ENCODE measurements at places on chromosomes 3 and 15. TPM values are rescaled to one million over a fixed set of nuclear protein-coding genes. Genes with fewer than 3 reads are reported as not detected.

GRCh38 chr3:38707730-38708129 is 58.2 kb upstream of the SCN5A start:
- H3K4me1 ChIP-seq: no peaks in the 10 kb centered on the region
- no peak overlapping the region for H3K27ac ChIP-seq
- no peaks in the 10 kb centered on the region for H3K36me3 ChIP-seq
- no peaks in the 10 kb centered on the region for H3K27me3 ChIP-seq

- no peak for DNase-seq
- H3K27ac ChIP-seq: peak overlapping the region; percentile 25
- H3K36me3 ChIP-seq: no peaks in the 10 kb centered on the region
- no peaks in the 10 kb centered on the region for H3K27me3 ChIP-seq
- peaks cover 73% of the 10 kb centered on the region for H3K4me1 ChIP-seq
- H3K4me3 ChIP-seq: no peak overlapping the region
These were observed 102.5 kb downstream of the AKAP13 start for GRCh38 chr15:85482894-85483293.

DNA sequence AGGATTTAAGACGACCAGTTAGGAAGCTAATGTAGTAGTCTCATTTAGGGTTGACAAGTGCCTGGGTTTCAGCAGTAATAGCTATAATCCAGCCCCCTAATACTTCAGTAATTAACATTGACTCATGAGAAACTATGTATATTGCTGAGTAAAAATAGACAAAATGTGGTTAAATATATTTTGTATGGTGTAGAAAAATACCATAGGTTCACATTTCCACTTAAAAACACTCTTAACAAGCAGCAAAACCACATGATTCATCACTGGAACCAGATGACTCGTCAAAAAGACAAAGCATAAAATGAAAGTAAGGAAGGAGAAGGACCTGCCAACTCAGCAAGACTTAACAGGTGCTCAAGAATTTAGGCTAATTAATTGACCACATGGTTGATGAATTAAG is 288.9 kb downstream of the EFHB start:
- no peak overlapping the region for H3K4me3 ChIP-seq
- H3K4me1 ChIP-seq: no peaks in the 10 kb centered on the region
- H3K36me3 ChIP-seq: no peaks in the 10 kb centered on the region

DNA sequence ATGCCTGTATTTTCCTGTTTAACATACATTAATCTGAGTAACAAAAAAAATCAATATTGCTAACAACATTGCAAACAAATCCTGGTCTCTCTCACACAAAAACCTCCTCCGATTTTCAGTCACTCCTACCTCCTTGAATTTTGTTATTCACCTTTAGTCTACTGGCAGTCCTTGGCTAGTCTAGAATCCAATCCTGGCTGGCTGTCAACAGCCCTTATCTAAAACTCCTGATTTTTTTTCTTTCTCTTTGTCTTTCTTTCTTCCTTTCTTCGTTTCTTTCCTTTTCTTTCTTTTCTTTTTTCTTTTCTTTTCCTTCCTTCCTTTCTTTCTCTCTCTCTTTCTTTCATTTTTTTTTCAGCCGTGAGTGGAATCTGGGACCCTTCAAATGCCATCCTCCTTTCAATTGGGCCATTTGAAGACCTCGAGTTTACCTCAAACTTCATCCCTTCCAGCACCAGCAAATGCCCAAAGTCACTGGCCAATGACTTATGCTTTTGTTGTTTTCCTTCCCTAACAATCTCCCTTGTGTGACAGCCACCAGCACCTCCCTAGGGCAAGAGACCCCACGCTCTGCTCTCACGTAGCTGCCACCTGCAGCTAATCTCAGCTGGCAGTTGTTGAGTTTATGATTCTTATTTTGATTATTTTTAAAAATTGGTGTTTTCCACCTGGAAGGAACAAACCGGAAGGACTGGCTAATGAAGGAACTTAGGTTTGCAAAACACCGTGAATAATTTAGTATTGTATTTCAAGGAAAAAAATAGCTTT is 6.8 kb upstream of the ONECUT1 start:
- H3K27me3 ChIP-seq: peaks cover 89% of the 10 kb centered on the region
- no peak overlapping the region for H3K27ac ChIP-seq
- no peak overlapping the region for H3K4me3 ChIP-seq
- no peaks in the 10 kb centered on the region for H3K36me3 ChIP-seq

- peaks cover 8% of the 10 kb centered on the region for H3K27me3 ChIP-seq
- no peaks in the 10 kb centered on the region for H3K36me3 ChIP-seq
- no peak overlapping the region for H3K4me3 ChIP-seq
- no peaks in the 10 kb centered on the region for H3K4me1 ChIP-seq
- H3K27ac ChIP-seq: no peak overlapping the region
- no peak for DNase-seq
These were observed 20.5 kb downstream of the PRR23E start for GRCh38 chr3:127213381-127213918.

- H3K4me3 ChIP-seq: no peak overlapping the region
- H3K27me3 ChIP-seq: no peaks in the 10 kb centered on the region
- DNase-seq: no peak
- no peaks in the 10 kb centered on the region for H3K36me3 ChIP-seq
- H3K27ac ChIP-seq: no peak overlapping the region
- H3K4me1 ChIP-seq: no peaks in the 10 kb centered on the region
These were observed 262.9 kb downstream of the EPHB1 start for GRCh38 chr3:135057996-135058395.

GRCh38 chr3:40071683-40072238 is 237.7 kb upstream of the EIF1B start:
- H3K4me1 ChIP-seq: no peaks in the 10 kb centered on the region
- no peak overlapping the region for H3K27ac ChIP-seq
- no peak for DNase-seq

GRCh38 chr3:44280077-44280476 is 38.4 kb downstream of the TOPAZ1 start:
- no peak overlapping the region for H3K4me3 ChIP-seq
- no peak overlapping the region for H3K27ac ChIP-seq
- DNase-seq: no peak

- no peak overlapping the region for H3K27ac ChIP-seq
- no peaks in the 10 kb centered on the region for H3K4me1 ChIP-seq
- H3K36me3 ChIP-seq: no peaks in the 10 kb centered on the region
- H3K27me3 ChIP-seq: no peaks in the 10 kb centered on the region
- DNase-seq: no peak
- no peak overlapping the region for H3K4me3 ChIP-seq
These were observed 289.6 kb upstream of the LYSMD4 start for GRCh38 chr15:100022806-100023205.

DNA sequence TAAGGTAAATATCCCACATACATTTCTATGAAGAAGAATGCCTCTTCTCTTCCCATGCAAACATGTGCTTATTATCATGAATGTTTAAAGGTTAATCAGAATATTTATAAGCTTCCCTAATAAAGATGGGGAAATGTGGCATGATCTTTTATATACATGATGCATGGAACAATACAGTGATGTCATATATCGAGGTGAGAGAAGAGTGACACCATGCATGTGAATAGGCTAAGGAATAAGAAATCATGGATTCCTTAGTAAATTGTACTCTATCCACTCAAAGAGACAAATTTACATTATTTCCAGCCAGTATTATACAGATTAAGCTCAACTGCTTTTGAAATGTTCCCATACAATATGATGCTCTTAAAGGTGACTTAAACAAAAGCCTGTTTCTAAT is 1035.3 kb downstream of the ROBO1 start:
- DNase-seq: no peak
- H3K27me3 ChIP-seq: no peaks in the 10 kb centered on the region
- no peak overlapping the region for H3K4me3 ChIP-seq
- H3K36me3 ChIP-seq: no peaks in the 10 kb centered on the region
- no peaks in the 10 kb centered on the region for H3K4me1 ChIP-seq

DNA sequence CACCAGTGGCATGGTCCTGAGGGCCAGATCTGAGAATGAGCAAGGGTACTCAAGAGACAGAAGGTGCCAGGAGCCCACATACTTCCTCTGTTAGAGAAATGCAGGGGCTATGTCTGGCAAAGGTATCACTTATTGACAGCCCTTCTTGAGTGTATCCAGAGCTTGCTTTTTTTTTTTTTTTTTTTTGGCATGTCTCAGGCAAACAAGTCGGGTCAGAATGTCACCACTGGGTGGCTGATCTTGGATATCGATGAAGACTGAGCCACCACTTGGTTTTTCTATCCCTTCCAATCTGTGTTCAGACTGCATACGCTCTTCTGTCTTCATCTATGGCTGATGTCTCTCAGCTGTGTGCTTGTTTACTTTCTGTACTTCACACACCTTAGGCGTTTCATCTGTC is 363.4 kb upstream of the C2CD4B start:
- no peak overlapping the region for H3K4me3 ChIP-seq
- DNase-seq: no peak
- H3K27ac ChIP-seq: no peak overlapping the region
- H3K27me3 ChIP-seq: no peaks in the 10 kb centered on the region

DNA sequence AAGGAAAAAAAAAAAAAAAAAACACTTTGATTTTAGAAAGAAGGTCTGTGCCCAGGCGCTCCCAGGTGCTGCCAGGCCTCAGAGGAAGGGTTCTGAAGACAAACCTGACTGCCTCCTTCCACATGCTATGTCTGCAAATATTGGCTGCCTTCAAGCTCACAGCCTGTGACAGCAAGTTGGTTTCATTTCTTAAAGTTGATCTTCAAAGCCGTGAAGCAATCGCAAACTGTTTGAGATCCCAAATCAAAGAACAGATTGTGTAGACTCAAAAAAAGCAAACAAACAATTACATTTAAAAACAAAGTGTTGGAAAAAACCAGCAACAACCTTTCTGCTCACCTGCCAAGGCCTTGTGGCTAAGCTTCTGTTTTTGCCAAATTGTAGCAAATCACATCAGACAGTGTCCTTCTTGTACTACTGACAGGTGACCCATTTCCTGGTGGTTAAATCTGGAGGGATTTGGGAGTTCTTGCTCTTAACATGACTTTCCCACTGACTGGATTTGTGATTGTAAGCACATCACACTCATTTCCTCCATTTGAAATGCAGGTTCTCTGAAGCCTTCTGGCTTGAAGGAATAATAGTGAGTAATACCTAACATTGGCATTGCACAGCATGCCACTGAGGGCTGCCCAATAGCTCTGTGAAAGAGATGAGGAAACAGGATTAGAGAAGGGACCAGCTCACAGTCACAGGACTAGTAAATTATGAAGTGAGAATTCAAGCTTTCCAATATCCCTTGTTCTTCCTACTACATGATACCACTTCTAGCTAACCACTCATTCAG is 502.4 kb downstream of the LPP start:
- H3K27ac ChIP-seq: no peak overlapping the region
- DNase-seq: no peak
- H3K4me3 ChIP-seq: no peak overlapping the region

DNA sequence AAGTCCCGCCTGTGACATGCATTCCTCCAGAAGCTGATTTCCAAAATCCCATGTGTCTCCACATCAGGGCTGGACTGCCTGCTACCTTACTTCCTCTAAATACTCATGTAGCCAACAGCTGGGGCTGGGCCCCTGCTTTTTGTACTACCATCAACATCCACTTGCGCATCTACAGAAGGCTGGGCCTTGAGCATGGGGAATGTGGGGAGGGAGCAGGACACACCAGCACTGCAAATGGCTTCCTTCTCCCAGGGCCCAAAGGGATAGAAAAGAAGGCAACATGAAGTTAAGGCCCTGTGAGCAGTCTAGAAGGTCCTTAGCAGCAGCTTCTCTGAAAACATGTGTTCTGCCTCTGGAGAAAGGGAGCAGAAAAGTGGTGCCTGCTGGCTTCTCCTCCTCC is 27.2 kb downstream of the MKRN2 start:
- H3K27me3 ChIP-seq: no peaks in the 10 kb centered on the region
- peaks cover 62% of the 10 kb centered on the region for H3K36me3 ChIP-seq
- H3K4me1 ChIP-seq: no peaks in the 10 kb centered on the region
- DNase-seq: no peak
- no peak overlapping the region for H3K4me3 ChIP-seq

GRCh38 chr3:121155028-121155427 is 247.0 kb downstream of the STXBP5L start:
- no peak for DNase-seq
- no peak overlapping the region for H3K27ac ChIP-seq
- H3K4me3 ChIP-seq: no peak overlapping the region
- H3K4me1 ChIP-seq: no peaks in the 10 kb centered on the region

GRCh38 chr3:50660386-50660785 is 14.3 kb upstream of the DOCK3 start:
- H3K4me3 ChIP-seq: no peak overlapping the region
- no peaks in the 10 kb centered on the region for H3K36me3 ChIP-seq
- DNase-seq: no peak
- H3K27me3 ChIP-seq: no peaks in the 10 kb centered on the region
- no peaks in the 10 kb centered on the region for H3K4me1 ChIP-seq
- H3K27ac ChIP-seq: no peak overlapping the region

- no peak overlapping the region for H3K4me3 ChIP-seq
- DNase-seq: no peak
- no peaks in the 10 kb centered on the region for H3K4me1 ChIP-seq
- H3K36me3 ChIP-seq: peaks cover 90% of the 10 kb centered on the region
- no peak overlapping the region for H3K27ac ChIP-seq
- no peaks in the 10 kb centered on the region for H3K27me3 ChIP-seq
These were observed 28.2 kb downstream of the EOGT start for GRCh38 chr3:68985146-68985790.

- H3K4me3 ChIP-seq: no peak overlapping the region
- H3K27ac ChIP-seq: no peak overlapping the region
- no peak for DNase-seq
- H3K27me3 ChIP-seq: no peaks in the 10 kb centered on the region
These were observed 607.8 kb downstream of the SI start for GRCh38 chr3:164470471-164470870.

GRCh38 chr3:105349684-105350387 is 16.9 kb upstream of the ALCAM start:
- H3K27ac ChIP-seq: no peak overlapping the region
- H3K27me3 ChIP-seq: no peaks in the 10 kb centered on the region
- no peak overlapping the region for H3K4me3 ChIP-seq
- H3K36me3 ChIP-seq: no peaks in the 10 kb centered on the region
- H3K4me1 ChIP-seq: no peaks in the 10 kb centered on the region

GRCh38 chr3:128456776-128457715 is 9.6 kb downstream of the DNAJB8 start:
- no peak for DNase-seq
- H3K4me3 ChIP-seq: no peak overlapping the region
- no peaks in the 10 kb centered on the region for H3K27me3 ChIP-seq
- no peaks in the 10 kb centered on the region for H3K36me3 ChIP-seq
- no peak overlapping the region for H3K27ac ChIP-seq

SERPINI1 gene
- 3.1 TPM for total RNA-seq

C3orf70 gene
- 37.5 TPM for total RNA-seq

EPHB1 gene
- 17.3 TPM for total RNA-seq

STAB1 gene
- 120 TPM for total RNA-seq

SH3GL3 gene
- total RNA-seq: not detected

IMPG2 gene
- total RNA-seq: 1.1 TPM

SAXO2 gene
- 2.1 TPM for total RNA-seq

PP2D1 gene
- total RNA-seq: not detected

TRPM1 gene
- total RNA-seq: not detected
